B cell (primary cell): ENCODE measurements at places on chromosomes 6 and 20.

DNA sequence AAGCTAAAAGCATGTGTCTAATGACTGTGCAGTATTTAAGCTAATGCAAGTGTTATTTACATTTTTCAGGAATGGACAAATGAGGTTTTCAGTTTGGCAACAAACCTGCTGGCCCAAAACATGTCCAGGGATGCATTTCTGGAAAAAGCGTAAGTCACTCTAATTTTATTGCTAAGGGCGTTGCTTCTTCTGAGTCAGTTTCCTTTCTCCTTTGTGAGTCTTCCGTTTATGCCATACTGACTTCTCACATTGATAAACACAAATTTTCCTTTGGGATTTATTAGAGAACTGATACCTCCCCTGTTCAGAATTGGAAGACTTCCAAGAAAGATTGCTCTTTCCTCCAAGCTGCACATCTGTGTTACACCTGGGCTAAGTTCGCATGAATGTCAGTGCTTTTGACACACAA lies 422.9 kb upstream of the PLCB4 start:
- DNase-seq, result no peak

GRCh38 chr6:27867051-27867944 lies 44.9 kb downstream of the OR2B2 start:
- DNase-seq, result peak; percentile 84

GRCh38 chr6:99026135-99026534 lies 78.4 kb upstream of the FBXL4 start:
- DNase-seq, result peak; percentile 52

DNA sequence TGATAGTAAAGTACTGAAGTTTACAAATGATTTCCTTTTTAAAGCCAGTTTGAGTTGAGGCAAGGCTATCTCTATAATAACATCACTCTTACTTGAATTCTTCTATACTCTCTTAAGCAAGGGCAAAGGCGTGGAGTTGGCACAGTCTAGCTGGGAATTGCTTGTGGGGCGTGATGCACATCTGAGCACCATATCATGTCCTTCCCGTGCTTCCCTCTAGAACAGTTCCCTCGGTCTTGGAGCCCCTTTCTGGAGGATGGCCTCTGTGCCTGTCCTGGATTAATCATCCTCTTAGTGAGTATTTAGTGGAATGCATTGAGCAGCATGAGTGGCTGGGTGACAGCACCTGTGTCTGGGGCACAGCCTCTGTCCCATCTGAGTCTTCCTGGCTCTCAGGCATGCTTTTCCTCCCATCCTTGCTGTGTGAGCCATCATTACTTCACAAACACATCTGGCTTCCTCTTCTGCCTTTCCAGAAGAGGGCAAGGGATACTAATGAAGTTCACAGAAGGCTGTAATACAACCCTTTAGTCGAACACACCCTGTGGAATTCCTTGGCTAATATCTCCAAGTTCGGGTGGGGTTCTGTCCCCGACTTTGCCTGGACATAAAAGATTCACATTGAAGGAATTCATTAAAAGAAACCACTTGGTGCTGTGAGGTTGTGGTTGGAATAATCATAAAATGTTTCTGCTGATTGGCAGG lies 188.2 kb downstream of the FNDC1 start:
- DNase-seq, result no peak

GRCh38 chr6:80302716-80303115 lies 196.2 kb downstream of the BCKDHB start:
- DNase-seq, result no peak

- peak; percentile 49 for DNase-seq
These were observed 3.3 kb downstream of the SPEF1 start for GRCh38 chr20:3777716-3778629.

DNA sequence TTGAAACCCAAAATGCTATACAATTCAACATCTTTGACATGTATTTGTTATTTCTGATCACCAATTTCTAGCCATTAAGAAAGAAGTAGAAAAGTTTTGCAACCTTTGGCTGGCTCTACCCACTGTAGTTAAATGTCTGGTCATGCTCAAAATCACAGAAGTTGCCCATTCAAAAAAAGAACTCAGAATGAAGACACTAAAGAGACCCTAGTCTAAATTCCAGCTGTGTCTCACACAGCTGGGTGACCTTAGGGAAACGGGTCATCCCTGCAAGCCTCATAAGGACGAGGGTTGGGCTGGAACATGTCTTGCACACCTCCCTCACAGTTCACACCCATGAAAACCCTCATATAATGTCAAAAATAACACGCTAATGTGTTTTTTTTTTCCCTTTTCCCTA lies 10.3 kb downstream of the FOXQ1 start:
- no peak for DNase-seq

DNA sequence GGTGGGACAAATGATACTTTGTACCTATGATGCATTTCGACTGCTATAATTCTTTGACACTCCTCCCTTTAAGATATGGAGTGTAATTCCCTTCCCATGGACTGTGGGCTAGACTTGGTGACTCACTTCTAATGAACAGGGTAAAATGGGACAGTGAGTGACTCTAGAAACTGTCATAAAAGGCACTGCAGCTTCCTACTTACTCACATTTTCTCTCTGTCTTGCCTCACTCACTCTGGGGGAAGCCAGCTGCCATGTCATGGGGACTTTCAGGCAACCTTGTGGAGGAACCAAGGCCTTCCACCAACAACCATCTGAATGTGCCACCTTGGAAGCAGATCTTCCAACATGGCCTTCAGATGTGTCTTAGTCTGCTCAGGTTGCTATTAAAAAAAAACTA lies 12.9 kb upstream of the GFOD1 start:
- DNase-seq, result no peak

GRCh38 chr6:74534465-74535211 lies 671.2 kb downstream of the COL12A1 start:
- no peak for DNase-seq

DNA sequence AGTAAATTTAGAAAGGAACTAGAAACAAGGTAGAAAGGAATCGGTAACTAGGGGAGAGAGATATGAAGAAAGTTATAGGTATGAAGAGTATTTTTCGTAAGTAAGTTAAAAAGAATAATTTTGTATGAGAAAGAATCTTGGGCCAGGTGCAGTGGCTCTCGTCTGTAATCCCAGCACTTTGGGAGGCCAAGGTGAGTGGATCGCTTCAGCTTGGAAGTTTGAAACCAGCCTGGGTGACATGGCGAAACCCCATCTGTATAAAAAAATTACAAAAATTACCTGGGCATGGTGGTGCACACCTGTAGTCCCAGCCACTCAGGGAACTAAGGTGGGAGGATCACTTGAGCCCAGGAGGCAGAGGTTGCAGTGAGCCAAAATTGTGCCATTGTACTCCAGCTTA lies 42.0 kb downstream of the TCP11 start:
- DNase-seq, result no peak
